ENCODE measurements at places on chromosomes 11 and 22.

DNA sequence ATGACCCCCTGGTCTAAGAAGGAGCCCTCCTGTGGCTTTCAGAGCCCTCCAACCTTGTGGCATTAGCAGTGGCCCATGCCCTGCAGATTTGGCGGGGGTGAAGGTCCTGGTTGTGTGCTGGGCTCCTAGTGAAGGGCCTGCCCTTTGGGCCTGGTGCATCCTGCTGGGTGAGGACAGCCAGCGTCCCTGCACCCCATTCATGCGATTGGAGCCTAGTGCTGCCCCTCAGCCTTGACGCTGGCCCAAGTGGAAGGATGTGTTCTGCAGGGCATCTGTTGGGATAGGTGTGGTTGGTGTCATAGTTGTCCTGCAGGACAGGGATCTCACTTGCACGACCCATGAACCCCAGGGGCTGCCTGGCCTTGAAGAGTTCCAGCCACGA, 28.1 kb upstream of the DGCR8 start:
- no peak for DNase-seq

DNA sequence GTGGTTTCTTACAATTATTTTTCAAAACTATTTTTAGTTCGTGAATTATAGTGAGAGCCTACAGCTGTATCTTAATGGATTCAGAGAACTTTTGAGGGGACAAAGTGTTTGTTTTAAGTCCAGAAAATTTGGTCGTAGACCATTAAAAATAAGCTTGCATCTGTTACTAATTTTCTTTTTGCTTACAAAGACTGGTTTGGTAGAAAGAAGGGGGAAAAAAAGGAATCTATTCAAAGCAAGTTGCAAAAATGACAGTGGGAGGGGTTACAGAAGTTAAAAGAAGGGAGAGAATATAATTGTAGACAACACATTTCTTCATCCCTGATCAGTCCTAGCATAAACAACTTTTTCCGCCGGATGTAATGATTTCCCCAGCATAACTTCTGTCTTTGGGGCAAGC, 72.1 kb downstream of the AMOTL1 start:
- DNase-seq, result no peak

DNA sequence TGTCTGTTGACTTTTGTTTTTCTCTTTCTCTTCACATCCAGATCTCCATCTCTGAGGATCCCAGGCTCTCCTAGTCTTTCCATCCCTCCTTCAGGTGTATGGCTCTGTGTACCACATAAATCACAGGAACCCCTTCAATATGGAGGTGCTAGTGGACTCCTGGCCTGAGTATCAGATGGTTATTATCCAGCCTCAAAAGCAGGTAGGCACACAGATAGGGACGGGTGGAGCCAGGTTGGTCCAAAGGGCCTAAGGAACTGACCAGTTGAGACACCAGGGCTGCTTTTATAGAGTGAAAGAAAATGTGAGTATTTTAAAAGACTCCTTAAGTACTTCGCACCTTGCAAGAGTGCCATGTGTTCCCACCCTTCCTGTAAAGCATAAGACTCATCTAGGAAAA, 39.9 kb downstream of the GLYATL1 start:
- DNase-seq, result no peak

- DNase-seq, result no peak
These were observed 42.4 kb upstream of the GLYAT start for GRCh38 chr11:58774164-58774593.

- no peak for DNase-seq
These were observed 22.9 kb upstream of the ARHGAP8 start for GRCh38 chr22:44729391-44730021.

- peak; percentile 65 for DNase-seq
These were observed 8.8 kb upstream of the CASTOR1 start for GRCh38 chr22:30297991-30298701.

- no peak for DNase-seq
These were observed 50.4 kb downstream of the TCP11L1 start for GRCh38 chr11:33089776-33090175.

- DNase-seq, result no peak
These were observed 53.7 kb upstream of the HSD17B12 start for GRCh38 chr11:43626798-43627197.

DNA sequence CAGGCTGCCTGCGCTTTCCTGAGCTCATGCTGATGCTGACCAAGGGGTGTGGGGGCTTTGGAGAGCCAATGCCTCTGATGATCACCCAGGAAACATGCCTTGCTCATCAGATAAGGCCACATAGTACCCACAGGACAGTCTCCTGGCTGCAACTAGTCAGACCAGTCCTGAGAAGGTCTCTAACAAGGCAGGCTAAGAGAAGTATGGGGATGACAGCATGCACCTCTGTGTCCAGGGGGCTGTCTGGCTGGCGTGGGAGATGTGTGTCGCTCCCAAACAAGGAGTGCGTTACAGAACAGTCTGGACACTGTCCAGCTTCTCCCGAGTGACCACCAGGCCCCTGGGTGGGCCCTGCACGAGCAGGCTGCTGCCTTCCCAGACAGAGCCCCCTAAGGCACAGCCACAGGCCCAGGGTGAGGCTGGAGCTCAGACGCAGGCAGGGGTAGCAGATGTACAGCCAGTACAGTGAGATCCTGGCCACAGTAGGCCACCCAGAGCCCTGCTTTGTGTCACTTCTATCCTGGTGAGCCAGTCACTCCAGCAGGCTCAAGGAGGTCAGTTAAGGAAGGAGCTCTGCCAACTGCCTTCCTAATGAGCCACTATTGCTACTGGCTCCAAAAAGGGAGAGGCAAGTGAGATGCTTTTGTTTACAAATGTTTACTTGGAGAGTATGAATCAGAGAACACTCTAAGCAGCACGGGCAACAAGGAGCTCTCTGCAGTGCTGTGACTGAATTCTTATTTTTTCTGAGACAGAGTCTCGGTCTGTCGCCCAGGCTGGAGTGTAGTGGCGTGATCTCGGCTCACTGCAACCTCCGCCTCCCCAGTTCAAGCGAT, 66.0 kb upstream of the CLTCL1 start:
- no peak for DNase-seq

- DNase-seq, result no peak
These were observed 1.5 kb downstream of the YPEL4 start for GRCh38 chr11:57647960-57648800.

- DNase-seq, result peak; percentile 57
These were observed at the start of gene LRFN4 for GRCh38 chr11:66856496-66857233. TSS of gene LRFN4 (plus strand) at chr11:66857064. CDS start at chr11:66857745, 681 bp downstream.

DNA sequence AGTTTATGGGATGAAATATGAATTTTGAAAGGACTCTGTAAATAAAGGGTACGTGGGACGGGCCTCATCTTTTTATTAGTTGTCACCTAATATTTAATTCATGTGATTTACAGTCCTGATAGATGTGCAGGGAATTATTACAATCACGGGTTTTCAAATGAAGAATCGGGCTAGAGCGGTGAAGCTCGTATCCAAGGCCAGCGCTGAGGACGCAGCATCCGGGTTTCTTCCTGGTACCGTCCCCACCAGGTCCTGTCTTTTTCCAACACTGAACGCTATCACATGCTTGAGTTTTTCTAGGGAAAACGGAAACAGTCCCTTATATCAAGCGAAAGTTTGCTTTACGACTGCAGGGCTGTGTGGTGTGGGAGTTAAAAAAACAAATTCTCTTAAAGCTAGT, 787 bp downstream of the SMDT1 start:
- peak; percentile 55 for DNase-seq

DNA sequence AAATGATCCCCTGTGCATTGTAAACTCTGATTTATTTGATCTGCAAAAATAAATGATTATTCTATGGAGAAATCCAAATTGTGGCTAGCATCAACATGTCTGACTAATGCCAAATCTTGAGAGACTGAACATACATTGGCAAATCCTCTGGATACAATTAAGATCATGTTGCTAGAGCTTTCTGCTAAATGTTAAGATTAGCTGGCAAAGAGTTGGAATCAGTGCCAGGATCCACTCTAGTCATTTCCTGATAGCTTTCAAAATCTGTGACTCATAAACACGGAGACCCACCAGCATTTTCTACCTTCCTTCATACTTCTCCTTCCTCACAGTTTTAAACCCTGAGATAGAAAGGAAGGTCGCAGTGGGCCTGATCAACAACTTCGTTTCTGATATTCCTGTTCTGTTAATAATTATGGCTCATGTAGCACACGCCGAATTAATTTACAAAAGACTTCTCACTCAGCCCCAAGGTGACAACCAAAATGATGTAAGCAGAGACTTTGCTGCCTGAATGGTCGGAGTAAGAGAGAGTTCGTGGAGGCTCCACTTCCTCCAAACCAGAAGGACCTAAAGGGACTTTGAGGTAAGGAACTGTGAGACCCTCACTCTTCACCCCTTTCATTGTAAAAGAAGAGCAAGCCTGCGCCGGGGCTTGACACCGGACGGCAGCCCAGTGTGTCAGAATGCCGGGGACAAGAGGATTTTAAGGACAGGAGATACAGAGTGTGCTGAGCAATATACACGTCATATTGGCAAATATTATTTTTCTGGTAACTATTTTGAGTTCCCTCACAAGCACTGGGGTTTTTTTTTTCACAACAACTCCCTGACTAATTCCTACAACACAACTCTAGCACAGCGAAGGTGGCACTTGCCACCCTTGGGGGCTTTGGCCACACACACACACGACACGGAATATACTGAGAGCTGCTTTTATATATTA, 42.0 kb downstream of the SERPINH1 start:
- DNase-seq, result no peak

GRCh38 chr11:22920939-22921565, 60.8 kb upstream of the CCDC179 start:
- peak; percentile 23 for DNase-seq

- DNase-seq, result peak; percentile 27
These were observed 5.5 kb upstream of the PANX3 start for GRCh38 chr11:124605719-124606118.

DNA sequence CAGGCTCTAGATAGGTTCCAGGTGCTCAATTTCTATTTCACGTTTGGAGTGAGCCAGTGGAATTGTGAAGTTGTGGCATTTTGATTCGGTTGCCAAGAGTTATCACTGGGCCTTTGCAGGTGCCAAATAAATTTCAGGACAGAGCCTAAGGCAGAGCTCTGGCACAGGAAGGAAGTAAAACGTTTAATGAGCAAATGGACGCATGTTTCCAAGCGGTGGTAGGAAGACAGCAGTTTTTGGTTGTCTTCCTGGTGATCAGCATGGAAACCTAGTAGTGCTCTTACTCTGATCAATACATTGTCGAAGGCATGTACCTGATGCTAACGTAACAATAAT, 452 bp downstream of the BIRC3 start:
- DNase-seq, result no peak

DNA sequence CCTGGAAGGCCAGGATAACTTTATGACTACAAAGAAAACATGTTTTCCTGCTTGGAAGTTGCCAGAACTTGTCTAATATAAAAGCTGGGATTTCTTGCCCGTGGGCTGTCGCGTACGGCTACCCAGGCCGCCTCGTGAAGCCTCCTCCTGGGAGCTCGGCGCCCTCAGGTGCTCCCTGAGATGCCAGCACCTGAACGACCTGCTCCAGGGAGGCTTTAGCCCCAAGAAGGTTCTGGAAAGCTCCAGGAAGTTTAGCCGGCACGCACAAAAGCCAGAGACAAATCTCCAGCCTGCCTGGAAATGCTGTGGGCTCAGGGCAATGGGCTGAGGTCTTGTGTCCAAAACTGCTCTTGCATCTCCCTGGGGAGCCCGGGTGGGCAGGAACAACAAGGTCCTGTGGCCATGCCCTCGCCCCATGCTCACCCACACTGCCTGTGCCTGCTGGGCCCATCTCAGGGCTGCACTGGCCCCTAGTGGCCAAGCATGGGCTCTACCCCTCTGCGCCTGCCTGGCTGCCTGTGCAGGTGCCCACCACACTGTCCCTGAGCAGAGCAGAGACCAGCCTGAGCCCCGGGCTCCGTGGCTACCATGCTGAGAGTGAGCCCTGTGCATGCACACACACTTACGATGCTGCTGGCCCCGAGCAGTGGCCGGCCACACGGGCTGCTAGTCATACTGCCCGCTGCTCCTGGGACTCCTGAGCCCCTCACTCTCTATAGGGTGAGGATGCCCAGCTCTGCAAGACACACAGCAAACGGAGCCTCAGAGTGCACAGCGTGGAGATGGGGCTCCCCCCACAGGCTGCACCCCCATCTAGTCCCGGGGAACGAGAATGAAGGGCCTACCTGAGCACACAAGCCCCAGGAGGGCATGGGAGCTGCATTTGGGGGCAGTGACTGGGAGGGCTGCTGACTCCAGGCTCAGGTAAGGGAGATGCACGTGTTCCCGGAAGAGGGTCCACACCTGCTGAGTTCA, 4.9 kb upstream of the CELSR1 start:
- DNase-seq, result peak; percentile 78

- DNase-seq, result no peak
These were observed 467.0 kb downstream of the LUZP2 start for GRCh38 chr11:24963852-24964251.

- DNase-seq, result no peak
These were observed 33.4 kb downstream of the CD82 start for GRCh38 chr11:44598831-44599230.

DNA sequence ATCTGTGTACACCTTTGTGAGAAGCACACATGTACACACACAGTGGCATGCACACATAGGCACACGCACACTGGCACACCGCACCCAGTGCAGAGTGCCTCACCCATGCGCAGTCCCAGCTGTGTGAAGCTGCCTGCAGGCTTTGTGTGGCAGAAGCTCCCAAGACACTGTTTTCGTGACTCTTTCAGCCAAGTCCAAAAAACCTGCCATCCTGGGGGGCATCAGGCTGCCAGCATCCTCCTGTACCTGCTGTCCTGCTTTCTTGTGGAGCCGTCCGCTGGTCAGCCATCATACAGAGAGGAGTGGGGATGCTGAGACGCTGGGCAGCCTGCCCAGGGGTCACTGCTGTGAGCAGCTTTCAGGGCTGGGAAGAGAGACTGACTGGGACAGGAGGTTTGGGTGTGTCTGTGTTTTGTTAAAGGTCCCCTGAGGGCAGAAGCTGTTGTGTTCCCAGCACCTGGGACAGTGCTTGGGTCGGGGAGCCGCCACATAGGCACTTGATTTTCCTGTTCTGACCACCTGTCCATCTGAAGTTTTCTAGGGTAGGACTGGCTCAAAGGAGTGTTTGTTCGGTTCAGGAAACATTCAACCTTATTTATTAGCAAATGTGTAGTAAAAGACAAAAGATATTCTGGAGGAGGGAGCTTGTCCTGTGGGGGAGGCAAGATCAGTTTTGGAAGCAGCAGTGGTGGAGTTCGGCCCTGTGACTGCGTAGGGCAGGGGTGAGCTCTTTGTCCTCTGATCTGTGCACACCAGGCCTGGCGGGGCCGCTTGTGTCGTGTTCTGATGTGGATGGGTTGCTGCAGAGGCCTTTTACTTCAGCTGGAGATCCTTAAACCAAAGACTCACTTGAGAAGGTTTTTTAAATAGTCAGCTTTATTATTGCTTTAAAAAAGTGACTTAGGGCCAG, 29.7 kb downstream of the AP2A2 start:
- DNase-seq, result peak; percentile 62

DNA sequence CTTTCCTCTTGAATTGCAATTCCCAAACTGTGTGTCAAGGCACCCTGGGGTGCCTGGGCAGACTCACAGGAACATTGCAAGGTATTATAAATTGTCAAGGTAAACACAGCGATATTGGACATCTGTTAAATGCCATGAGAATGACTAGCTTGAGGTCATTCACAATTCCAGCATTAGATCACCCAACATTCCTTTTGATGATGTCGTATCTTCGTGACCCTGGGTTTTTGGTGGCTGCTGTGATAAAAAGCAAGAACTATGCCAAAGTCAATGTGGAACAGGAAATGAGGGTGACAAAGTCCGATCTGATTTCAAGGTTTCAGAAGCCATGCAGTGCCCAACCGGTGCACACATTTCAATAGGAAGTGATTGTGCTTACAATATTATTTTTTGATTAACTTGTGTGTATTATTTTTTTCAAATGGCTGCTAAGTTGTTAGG, 458.4 kb downstream of the MIAT start:
- DNase-seq, result peak; percentile 30

GRCh38 chr22:26054841-26055605, 114.2 kb upstream of the SEZ6L start:
- DNase-seq, result no peak

All from colonic mucosa (tissue), 4 donors.